MM.1S (cell line): ENCODE measurements at places on chromosomes 2 and 18.

DNA sequence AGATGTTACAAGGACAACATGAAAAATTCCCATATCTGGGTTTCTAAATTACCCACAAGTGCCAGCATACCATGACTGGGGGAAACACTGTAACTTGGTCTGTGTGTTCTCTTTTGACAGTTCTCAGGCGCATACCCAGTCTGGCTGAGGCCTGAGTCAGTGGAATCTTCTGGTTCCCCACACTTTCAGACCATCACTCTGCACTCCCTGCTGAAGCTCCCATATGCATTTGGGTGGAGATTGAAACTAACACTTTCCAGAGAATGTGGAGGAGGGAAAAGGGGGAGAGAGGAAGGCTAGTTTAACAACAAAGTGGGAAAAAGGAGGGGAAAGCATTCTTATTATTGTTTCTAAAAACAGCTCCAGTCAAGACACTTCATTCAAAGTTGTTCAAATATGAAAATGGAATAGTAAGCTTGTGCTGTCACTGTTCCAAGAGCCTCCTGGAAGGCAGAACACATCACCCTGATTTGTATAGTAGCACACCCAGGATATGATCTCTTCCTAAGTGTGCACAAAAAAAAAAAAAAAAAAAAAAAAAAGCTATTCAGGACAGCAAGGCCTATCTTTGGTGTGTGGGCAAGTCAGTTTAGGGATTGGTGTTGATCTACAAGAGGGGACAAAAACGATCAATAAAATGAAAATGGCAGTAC is 48.1 kb upstream of the CTIF start:
- DNase-seq = no peak

DNA sequence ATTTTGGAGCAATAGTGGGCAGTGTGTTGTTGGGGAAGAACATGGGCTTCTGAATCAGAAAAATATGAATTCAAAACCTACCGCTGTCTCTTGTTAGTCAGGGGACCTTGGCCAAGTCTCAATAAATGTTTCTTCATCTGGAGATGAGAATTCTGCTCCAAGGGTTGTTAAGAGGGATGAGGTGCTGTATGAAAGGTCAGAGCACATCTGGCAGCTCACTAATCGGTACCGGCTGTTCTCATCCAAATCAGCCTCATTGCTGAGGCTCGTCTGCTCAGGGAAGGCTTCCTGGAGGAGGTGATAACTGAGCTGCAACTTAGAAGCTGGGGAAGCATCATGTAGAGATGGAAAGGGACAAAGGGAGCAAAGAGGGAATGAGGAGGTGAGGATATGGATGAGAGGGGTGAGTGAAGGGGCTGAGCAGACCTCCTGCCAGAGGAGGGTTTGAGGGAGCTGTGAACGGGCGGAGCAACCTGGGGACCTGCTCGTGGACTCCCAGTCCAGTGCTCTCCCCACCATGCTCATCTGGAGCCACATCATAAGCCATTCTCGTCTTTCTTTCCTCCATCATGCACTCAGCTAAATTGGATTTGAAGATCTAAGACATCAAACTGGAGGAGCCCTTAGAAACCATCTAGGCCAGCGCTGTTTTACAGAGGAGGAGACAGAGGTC is 47.4 kb downstream of the GREB1 start:
- no peak for DNase-seq

- peak; percentile 51 for DNase-seq
Measured at GRCh38 chr2:136116151-136116812, 1.7 kb downstream of the CXCR4 start.

- DNase-seq = no peak
Measured at GRCh38 chr2:120859128-120859527, 123.5 kb downstream of the GLI2 start.

DNA sequence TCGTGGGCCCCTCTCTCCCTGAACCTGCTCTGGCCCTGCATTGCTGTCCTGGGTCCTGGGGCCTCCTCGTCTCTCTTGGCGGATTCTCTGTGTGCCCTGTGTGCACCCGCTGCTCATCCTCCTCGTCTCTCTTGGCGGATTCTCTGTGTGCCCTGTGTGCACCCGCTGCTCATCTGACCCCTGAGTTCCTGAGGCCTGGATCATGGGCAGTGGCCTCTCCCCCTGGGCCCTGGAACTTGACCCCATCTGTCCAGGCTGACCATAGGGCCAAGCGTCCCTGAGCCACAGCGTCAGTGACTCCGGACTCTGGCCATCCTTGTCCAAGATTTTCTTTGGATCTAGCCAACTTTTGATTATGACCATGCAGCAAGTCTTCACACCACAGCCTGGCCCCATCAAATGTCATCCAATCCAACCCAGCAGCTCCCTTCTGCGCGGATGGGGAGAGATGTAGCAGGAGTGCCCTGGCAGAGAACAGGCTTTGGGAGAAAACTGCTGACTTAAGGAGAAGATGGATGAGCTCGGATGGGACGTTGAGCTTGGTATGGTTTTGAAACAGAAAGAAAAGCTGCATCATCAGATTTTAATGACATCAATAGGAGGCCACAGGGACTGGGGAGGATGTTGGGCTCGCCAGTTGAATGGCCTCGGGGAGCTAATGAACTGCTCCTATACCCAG is 455.1 kb upstream of the HS6ST1 start:
- DNase-seq = no peak

GRCh38 chr18:46352520-46353250 is 248.5 kb downstream of the HAUS1 start:
- no peak for DNase-seq

GRCh38 chr2:85579266-85579935 is 2.0 kb downstream of the VAMP8 start:
- no peak for DNase-seq

GRCh38 chr2:98026927-98027522 is 31.3 kb upstream of the TMEM131 start:
- peak; percentile 22 for DNase-seq

GRCh38 chr2:8015848-8016600 is 665.8 kb upstream of the ID2 start:
- DNase-seq = no peak

- DNase-seq = no peak
Measured at GRCh38 chr2:226357816-226358215, 441.8 kb downstream of the IRS1 start.

DNA sequence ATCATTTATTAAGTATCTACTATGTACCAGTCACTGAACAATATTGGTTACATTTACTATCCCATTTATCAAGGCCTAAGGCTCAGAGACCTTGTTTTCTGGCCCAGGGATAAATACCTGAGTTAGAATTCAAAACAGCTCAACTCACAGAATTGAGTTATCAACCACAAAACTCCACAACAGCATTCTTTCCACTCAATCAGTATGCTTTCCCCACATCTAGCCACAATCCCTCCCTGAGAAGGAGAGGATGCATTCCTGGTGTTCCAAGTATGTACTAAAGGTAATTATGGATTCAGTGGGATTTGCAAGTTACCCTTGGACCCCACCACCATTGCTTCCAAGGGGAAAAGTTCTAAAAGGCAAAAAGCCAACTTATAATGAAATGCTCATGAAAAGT is 104.2 kb upstream of the PID1 start:
- DNase-seq = no peak

- DNase-seq = no peak
Measured at GRCh38 chr2:38556006-38556801, 46.5 kb downstream of the HNRNPLL start.

- no peak for DNase-seq
Measured at GRCh38 chr18:486929-487740, 13.4 kb downstream of the COLEC12 start.

- DNase-seq = no peak
Measured at GRCh38 chr2:109164739-109165221, 35.8 kb downstream of the SH3RF3 start.

GRCh38 chr2:223051693-223052289 is at the start of gene KCNE4:
TSS of gene KCNE4 (plus strand) at chr2:223052190. CDS start at chr2:223052831, 641 bp downstream.
- DNase-seq = no peak

- DNase-seq = no peak
Measured at GRCh38 chr2:160613466-160614153, 120.0 kb upstream of the RBMS1 start.

DNA sequence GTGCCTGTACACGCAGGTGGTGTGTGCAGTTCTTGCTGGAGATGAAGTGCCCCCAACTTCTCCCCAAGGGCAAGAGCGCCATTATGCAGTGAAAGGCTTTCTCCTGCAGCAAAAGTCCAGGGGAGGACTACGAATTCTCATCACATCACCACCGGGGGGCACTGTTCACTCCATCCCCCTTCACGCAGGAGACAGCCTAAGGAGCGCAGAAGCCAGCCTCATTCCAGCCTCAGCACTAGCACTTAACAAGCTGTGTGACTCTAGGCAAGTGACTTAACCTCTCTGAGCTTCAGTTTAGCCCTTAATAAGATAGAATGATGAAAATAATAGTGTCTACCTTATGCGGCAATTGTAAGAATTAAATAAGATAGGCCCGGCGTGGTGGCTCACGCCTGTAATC is 32.3 kb downstream of the DNMT3A start:
- peak; percentile 30 for DNase-seq

DNA sequence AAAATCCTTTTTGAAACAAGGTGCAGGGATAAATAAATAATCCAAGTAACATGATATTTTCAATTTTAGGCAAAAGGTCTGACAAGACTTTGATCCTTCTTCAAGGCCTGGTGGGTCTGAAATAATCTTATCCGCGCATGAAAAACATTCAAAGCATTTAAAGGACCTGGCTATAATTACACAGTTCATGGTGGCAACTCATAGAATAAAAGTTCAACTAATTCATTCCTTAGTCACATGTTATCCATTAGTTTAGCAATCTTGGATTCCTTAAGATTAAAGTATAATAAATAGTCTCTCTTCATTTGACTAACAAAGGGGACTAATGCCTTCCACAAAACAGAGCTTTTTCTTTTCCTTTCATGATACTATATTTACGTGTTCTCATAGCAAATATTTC is 21.0 kb upstream of the SLC38A11 start:
- DNase-seq = no peak

- peak; percentile 67 for DNase-seq
Measured at GRCh38 chr2:223841436-223842190, 4.2 kb upstream of the AP1S3 start.

GRCh38 chr2:68911709-68912108 is 40.5 kb upstream of the BMP10 start:
- no peak for DNase-seq

DNA sequence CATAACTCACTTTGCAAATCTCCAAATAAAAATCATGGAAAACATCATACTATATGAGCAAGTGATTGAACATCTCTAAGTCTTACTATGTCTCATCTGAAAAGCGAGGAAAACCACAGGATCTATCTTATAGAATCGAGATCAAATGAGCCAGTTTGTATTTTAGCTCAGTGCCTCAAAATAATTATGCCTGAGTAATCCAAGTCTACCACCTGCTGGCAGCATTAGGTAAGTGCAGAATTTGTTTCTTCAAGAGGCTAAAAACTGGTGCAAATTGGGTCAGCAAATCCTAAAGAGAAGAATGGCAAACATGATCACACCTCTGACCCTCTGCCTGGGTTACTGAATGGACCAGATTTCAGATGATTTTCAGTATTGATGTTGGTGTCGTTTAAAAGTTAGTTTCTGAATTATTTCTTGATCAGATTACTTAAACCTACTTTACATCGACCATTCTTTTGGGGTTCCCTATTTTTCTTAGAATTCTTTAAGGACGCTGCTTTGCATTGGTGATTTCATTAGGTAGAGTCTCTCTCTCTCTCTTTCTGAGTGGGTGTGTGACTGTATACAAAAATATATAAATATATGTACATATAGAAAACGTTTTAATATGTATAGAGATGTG is 12.7 kb upstream of the FHOD3 start:
- peak; percentile 64 for DNase-seq

GRCh38 chr18:35804377-35804776 is 168.1 kb upstream of the RMP24 start:
- DNase-seq = no peak

DNA sequence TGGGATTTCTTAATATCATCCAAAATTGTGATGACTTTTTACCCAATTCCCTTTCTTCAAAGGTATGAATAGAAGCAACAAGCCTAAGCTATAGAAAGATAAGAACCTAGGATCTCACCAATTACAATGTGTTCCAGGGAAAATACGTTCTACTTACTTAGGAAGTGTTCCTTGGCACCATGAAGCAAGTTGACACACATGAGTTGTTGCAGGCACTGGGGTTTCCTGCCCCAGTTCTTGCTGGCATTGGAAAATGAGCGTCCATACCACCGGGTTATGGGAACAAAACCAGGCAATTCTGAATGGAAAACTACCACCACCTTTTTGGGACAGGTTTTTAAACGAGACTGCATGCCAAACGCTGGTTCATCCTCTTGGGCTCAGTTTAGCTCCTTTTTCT is 46.2 kb downstream of the CCBE1 start:
- no peak for DNase-seq

DNA sequence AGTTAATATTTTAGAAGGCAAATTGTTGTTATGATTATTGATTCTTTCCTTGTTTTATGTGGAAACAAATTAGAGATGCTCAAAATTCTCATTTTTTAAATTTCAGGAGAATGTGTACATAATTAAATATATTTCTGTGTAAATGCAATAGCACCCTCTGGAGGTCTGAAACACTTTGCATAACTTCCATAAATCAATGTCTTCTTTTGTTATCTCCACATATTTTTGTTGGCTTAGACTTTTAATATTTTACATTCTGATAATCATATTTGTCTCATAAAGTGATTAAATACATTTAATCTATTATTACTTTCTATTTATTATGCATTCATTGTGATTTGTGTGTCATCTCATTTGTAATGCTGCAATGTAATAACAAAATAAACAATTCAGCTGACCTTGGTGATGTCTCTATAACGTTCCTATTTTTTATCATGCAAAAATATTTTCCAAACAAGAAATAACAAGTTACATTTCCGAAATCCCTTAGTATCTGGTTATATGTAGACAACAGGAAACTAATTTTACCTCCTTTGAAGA is 201.8 kb upstream of the GALNT5 start:
- DNase-seq = peak; percentile 40
